Activated T-helper 1 cell treated with anti-CD3 and anti-CD28 coated beads, Interleukin-12 subunit alpha, Interleukin-12 subunit beta, Interleukin-2, Interleukin-4 antibody, amounts not matched to agents 30 ng/mL and 10 ng/mL and 1 ng/mL, durations not matched to agents 14 hours and 24 hours and 36 hours (primary cell): ENCODE measurements at places on chromosomes 12 and 14. TPM values are rescaled to one million over a fixed set of nuclear protein-coding genes. Genes with fewer than 3 reads are reported as not detected.

- no peak for DNase-seq
Observed at GRCh38 chr14:61963926-61964325, 201.7 kb downstream of the SNAPC1 start.

DNA sequence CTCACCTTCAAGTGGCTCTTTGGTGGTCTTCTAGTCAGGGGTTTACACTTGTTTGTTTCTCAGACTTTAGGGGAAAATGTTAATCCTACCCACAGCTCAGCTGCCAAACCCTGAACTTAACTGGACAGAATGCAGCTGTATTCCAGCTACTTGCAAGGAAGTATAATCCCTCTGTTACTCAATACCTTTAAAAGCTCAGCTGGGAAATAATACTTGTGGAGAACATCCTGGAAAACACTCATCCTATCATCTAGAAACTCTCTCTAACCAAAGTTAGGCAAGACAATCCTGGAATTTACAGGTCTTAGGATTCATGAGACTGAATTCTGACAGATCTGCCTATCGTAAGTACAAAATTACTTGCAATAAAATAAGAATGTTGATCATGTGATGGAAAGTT, 404.1 kb downstream of the ADAMTS20 start:
- no peak for DNase-seq

LGR5 gene
- total RNA-seq: not detected in 2 replicates

USP30 gene
- 9.0 and 10.5 TPM in 2 replicates for total RNA-seq

ACSM4 gene
- not detected in 2 replicates for total RNA-seq

CLEC4D gene
- total RNA-seq: not detected in 2 replicates
